ENCODE measurements at places on chromosomes 3 and 15.

DNA sequence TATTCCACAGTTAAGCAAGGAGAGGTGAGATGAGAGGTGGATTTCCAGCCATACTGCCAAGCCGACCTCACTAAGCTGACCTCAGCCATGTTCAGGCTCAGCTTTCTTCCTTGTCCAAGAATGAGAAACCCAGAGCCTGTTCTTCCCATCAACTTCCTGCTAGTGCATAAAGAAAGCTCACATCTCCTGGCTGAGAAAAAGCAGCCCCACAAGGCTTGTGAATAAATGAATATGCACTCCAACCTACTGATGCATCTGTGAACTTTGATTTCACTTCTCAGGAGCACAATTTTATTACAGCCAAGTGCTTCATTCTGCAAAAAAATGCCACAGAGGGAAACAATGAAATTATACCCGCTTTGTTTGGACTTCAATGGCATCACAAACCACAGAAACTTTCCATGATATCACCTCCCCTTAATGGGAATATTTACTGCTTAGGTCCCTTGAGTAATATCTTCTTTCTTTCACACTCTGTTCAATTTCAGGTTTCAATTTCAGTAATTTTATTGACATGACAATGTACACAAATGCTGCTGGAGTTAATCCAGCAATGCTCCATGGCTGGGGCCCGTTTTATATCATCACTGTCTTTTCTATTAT, 437.0 kb upstream of the PPP2R3A start:
- no peak for DNase-seq

- DNase-seq: no peak
These were observed 27.6 kb downstream of the SLC6A6 start for GRCh38 chr3:14430053-14430452.

DNA sequence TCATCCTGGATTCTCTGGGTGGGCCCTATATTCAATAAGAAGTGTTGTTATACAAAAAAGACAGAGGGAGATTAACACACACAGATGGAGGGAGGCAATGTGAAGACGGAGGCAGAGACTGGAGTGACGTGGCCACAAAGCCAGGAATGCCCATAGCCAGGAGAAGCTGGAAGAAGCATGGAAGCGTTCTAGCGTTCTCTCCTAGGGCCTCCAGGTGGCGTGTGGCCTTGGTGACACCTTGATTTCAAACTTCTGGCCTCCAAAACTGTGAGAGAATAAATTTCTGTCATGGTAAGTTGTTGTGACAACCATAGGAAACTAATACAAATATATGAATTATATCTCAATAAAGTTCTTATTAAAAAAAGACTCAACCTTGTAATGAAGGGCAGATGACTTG, 21.3 kb downstream of the THBS1 start:
- no peak for DNase-seq

- peak; percentile 36 for DNase-seq
These were observed 2.2 kb upstream of the SLC12A8 start for GRCh38 chr3:125214738-125215137.

GRCh38 chr3:157410945-157411344, 25.7 kb upstream of the PTX3 start:
- no peak for DNase-seq

GRCh38 chr3:111414531-111414930, 127.5 kb upstream of the CD96 start:
- DNase-seq: no peak

All from suppressor macrophage treated with lipopolysaccharide for 4 hours (primary cell).